ENCODE measurements at places on chromosomes 12 and 14. TPM values are rescaled to one million over a fixed set of nuclear protein-coding genes. Genes with fewer than 3 reads are reported as not detected.

Gene CLEC4D
- not detected for total RNA-seq

Gene EXD2
- 19.1 TPM for total RNA-seq

Gene ANKS1B
- 31.1 TPM for total RNA-seq

Gene BEGAIN
- 3.9 TPM for total RNA-seq

Gene EIF2S3B
- total RNA-seq: 0.78 TPM

Gene NUAK1
- 9.5 TPM for total RNA-seq

Gene GABARAPL1
- total RNA-seq: 232 TPM

- peak; percentile 93 for ATAC-seq
These were observed 126.4 kb downstream of the DUSP6 start for GRCh38 chr12:89225808-89226411.

DNA sequence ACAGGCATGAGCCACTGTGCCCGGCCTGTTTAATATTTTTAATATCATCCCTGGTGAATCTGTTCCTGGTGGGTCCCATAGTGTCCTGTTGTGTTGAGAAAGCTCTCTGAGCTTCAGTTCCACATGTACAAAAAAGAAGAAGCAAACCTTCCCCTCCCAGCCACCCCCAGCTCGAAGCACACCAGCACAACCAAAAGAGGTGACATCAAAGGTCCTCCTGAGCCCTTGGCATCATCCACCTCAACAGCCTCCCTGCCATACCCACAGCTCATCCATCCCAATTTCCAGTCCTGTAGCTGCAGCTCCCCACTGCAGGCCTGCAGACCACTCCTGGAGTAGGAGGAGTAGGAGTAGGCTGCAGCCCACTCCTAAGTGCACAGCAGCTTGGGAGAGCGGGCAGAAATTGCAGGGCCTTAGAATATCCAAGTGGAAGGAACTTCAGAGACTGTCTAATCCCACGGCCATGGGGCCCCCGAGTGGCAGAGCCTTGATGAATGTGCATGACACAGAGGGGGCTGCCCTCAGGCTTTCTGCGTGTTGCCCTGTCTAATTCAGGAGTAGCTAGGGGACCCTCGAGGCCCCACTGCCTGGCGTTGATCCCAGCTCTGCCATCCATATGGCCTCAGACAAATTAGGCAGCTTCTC lies 36.7 kb upstream of the CD9 start:
- no peak for ATAC-seq

DNA sequence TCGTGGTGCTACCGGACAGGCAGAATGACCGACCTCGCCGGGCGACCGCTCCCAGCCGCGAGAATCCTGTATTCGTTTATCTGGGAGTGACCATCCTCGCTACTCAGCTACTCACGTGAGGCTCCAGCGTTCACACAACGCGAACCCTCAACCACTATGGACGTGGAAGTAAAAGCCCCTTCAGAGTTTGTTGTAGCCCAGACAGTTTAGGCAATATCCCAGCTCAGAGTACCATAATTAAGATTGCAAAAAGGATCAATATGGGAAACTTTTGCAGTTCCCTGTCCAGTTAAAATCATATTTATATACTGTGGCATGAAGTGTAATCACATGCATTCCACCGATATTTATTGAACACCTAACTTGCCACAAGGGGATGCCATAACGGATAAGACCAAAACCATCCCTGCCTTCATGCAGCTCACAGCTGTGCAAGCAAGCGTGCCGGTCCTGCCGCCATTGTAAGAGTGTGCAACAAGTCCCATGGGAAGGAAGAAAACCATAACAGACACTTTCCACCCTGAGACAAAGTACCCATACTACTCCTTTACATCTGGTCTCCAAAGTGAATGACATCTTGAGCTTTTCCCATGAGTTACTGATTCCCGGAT lies 938 bp upstream of the MAX start:
- no peak for ATAC-seq

DNA sequence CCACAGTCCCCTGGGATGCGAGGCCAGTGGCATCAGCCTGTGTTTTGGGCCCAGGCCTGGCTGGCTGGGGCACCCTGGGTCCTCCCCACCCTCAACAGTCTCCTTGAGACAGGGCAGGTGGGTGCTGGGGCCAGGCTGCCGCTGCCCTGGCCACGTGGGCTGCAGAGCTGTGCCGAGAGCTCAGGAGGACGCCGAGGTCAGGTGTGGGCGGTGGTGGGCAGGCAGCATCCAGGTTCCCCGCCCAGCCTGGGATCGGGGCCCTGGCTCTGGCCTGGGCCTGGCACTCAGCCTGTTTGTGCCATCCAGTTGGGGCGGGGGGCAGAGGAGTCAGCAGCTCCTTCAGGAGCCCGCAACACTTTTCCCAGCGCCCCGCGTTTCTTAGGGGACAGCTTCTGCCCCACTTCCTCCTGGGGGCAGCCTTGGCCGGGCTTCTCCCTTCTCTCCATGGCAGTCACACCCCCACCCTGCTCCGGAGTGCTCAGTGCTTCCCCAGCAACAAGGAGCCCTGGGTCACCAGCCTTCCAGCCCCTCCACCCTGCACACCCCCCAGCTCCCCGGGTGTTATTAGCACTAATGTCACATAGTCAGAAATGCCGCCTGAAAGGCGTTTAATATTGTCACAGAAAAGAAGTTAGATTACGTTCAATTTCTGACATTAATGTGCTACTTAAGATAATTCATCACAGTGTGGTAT lies 30.8 kb downstream of the KIF26A start:
- ATAC-seq: no peak

- no peak for ATAC-seq
These were observed 81.3 kb upstream of the DUSP6 start for GRCh38 chr12:89433634-89434033.

GRCh38 chr12:77243345-77243744 lies 178.0 kb upstream of the E2F7 start:
- no peak for ATAC-seq

GRCh38 chr12:15897433-15897832 lies 13.7 kb upstream of the DERA start:
- ATAC-seq: no peak

GRCh38 chr12:64385468-64385867 lies 5.1 kb downstream of the C12orf56 start:
- no peak for ATAC-seq

DNA sequence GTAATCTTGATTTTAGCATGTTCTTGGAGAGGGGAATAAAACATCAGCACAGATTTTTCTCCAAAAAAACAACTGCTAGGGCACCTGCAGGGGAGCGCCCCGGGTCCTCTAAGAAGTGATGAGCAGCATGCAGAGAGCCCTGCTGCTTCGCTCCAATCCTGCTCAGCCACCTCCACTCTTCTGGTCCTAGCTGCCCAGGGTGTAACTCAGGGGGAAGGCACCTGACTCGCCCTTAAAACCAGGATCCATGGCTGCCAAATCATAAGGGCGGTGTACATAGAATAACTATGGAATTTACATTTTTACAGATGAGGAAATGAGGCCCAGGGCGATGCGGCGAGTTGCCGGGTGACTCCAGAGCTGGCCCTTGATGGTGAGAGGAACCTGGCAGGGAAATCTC lies 204.7 kb downstream of the CALM1 start:
- no peak for ATAC-seq

GRCh38 chr14:93023802-93024434 lies 91.8 kb downstream of the ITPK1 start:
- ATAC-seq: no peak

DNA sequence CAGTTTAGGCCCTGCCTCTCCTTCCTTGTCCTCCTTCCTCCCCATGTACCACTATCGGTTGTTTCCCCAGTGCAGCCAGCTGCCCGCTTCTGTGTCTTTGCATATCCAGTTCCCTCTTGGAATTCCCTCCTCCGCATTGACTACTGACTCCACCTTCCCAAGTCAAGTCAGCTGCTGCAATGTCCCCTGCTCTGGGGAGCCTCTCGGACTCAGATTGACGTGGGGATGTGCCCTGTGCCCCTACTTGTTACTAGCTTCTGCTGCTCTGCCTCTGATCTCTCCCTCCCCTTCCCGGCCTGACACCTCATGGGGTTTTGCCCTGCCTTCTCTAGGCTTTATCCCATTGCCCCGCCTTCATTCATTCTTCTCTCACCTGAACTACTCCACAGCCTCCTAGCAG lies 2.1 kb upstream of the CD9 start:
- ATAC-seq: no peak
